ENCODE measurements at places on chromosomes 4 and X. TPM values are rescaled to one million over a fixed set of nuclear protein-coding genes. Genes with fewer than 3 reads are reported as not detected.

GRCh38 chr4:176013476-176014247 is 52.0 kb upstream of the WDR17 start:
- ATAC-seq: no peak

DNA sequence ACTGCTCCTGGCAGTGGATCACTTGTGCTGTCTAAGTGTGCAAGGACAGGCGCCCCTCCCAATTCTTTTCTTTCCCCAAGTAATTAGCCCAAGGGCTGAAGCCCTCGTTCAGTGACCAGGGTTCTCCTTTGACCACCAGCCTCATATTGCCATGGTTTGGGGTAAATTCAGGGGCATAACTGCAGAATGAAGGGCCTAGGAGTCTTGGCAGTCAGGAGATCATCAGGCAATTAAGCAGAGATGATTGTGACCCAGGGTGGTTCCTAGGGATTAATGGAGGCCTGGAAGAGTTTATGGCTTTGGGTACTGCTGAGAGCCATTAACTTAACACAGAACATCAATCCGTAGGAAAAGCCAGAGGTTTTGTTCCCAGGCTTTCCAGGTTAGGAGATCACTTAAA is 170.7 kb downstream of the PTTG2 start:
- no peak for ATAC-seq

GRCh38 chr4:47490550-47490949 is 5.5 kb downstream of the ATP10D start:
- peak; percentile 79 for ATAC-seq

GRCh38 chrX:154737136-154737535 is 13.7 kb downstream of the GAB3 start:
- ATAC-seq: no peak

GRCh38 chr4:76957004-76957738 is 7.6 kb downstream of the SEPTIN11 start:
- peak; percentile 47 for ATAC-seq

Gene TMEM47
- total RNA-seq: 137 TPM

Gene GEMIN8
- total RNA-seq: 9.7 TPM

GRCh38 chr4:76199664-76200211 is 13.9 kb downstream of the SCARB2 start:
- no peak for ATAC-seq

DNA sequence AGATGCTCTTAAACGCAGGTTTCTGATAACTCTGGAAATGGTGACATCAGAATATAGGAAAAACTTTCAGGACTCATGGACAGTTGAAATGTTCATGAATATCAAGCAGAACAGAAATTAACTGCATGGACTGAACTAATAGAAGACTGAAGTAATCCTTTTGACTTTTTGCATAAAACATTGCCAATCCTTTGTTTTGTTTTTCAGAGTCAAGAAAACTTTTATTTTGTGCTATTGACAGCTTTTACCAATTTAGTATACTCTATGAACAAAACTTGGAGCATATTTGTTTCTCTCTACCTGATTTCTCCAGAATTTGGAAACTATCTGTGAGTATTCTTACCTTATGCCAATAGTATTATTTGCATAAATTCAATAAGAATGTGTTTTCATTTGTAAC is 61.2 kb upstream of the HMX1 start:
- ATAC-seq: no peak

DNA sequence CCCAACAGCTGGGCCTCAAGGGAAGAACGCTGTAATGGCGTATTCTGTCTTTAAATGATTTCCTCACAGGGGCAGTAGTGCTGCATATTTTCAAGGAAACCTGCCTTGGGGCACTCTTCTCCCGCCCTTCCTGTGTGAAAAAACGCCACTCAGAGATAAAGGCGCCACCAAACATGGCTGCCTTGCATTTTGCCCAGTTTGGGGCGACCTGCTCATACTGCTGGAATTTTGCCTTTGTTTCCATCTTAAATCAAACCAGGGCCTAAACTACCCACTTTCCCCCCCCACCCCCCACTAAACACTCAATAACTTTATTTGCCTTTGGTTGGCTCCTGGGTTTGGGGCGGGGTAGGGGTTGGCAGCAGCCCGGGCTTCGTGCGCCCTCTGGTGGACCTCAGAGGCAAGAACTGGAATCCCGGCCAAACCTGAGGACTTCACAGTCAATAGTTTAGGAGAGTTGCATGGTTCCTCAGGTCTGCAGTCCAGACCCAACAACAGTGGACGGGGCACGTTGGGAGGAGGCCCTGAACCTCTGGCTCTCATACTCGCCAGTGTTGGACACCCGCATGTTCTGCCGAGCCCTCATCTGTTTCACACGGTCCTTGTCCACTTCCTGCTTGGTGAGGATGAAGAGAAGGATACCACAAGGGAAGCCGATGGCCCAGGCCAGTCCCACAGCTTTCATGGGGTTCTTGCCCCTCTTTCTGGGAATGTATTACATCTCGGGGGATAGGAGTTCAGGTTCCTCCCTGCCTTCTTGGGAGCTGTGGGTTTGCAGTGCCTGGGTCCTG is 220.1 kb upstream of the STK26 start:
- ATAC-seq: no peak

Gene SNCA
- 44.9 TPM for total RNA-seq

Gene ZNF157
- total RNA-seq: 0.82 TPM

Gene SCRG1
- total RNA-seq: 5.3 TPM

DNA sequence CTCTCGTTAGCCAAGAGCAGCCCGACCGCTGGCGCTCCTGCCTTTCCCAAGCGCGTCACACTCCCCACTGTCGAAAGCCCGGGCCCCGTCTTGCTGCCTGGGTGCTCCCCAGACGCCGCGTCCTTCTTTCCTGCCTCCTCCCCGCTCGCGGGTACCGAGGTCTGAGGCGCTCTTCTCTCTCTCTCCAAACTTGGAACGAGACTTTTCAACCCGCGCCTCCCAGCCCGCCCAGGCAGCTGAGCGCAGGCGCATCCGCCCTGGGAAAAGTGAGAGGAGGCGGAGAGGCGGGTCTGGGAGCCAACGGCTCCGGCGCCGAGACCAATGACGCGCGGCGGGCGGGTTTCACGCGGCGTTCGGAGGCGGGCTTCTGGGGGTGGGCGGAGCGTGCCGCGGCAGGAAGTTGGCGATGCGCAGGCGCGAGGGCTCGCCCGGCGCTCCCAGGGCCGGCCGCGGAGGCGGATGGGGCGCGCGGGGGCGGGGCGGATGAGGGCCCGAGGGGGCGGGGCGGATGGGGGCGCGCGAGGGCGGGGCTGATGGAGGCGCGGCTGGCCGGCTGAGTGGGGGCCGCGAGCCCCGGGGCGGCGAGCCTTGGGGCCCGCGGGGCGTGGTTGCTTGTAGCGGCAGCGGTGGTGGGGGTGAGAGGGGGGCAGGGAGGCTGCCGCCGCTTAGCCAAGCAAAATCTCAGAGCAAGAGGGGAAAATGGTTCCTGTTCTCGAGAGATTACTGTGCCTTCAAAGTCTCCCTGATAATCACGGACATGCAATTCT is at the start of gene RBBP7:
Gene RBBP7, minus strand, starts transcription at position 268 of the 767 bp plus-strand sequence. CDS start 309 bp downstream, outside the sequence.
- peak; percentile 91 for ATAC-seq

GRCh38 chr4:39657465-39657864 is 18.8 kb upstream of the SMIM14 start:
- no peak for ATAC-seq

- no peak for ATAC-seq
Measured at GRCh38 chr4:183347566-183347965, 25.3 kb upstream of the CLDN24 start.

All from motor neuron (in vitro differentiated cells).